ENCODE measurements at places on chromosomes 6 and 20. TPM values are rescaled to one million over a fixed set of nuclear protein-coding genes. Genes with fewer than 3 reads are reported as not detected.
A peak's percentile ranks its signal among the peaks of the same experiment; 100 is the strongest.

SIRPB1 gene
- 8.0 TPM for total RNA-seq

DNA sequence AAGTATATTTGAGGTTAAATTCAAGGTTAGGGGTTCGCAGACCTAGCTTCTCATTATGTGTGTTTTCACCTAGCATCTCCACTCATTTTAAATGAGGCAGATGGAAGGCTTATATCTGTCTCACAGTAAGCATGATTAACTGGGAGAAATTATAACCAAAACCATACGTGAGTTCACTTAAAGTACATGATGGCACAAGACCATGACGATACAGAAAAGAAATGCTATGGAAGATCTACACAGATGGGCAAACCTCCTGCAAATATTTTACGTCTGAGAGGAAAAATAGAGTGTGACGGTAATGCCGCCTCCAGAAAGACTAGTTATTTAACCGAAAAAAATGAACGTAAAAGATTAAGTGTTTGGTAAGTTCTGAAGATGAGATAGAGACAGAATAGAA is 337.8 kb downstream of the FARS2 start:
- H3K36me3 ChIP-seq, result no peaks in the 10 kb centered on the region
- no peak overlapping the region for H3K4me3 ChIP-seq
- H3K27ac ChIP-seq, result no peak overlapping the region
- H3K4me1 ChIP-seq, result no peaks in the 10 kb centered on the region
- no peak for DNase-seq

GRCh38 chr6:21883595-21884328 is 290.2 kb downstream of the SOX4 start:
- no peak overlapping the region for H3K27ac ChIP-seq
- peaks cover 22% of the 10 kb centered on the region for H3K4me1 ChIP-seq
- H3K36me3 ChIP-seq, result no peaks in the 10 kb centered on the region
- DNase-seq, result no peak
- H3K4me3 ChIP-seq, result no peak overlapping the region

DNA sequence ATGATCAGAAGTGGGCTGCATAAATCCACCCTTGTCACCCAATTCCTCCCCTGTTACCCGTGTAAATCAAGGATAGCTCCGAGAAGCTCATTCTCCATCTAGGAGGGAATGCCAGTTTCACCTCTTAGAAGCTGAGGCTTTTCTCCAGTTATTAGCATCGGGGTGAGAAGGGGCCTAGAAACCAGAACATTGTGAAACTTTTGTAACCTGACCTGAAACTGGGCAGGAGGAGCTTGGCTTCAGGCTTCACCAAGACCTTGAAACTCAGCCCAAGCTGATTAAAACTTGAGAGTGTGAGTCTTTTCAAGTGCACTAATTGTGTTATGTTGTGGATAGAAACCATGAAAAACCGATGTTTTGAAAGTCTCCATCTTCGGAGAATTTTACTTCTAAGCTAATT is 103.1 kb downstream of the BMP2 start:
- no peaks in the 10 kb centered on the region for H3K4me1 ChIP-seq
- H3K27ac ChIP-seq, result no peak overlapping the region
- H3K27me3 ChIP-seq, result peaks cover 12% of the 10 kb centered on the region
- peak; percentile 5 for DNase-seq

- no peaks in the 10 kb centered on the region for H3K27me3 ChIP-seq
- no peak for DNase-seq
- no peak overlapping the region for H3K27ac ChIP-seq
- H3K4me1 ChIP-seq, result no peaks in the 10 kb centered on the region
- H3K4me3 ChIP-seq, result no peak overlapping the region
- no peaks in the 10 kb centered on the region for H3K36me3 ChIP-seq
These were observed 224.4 kb upstream of the FLRT3 start for GRCh38 chr20:14561741-14562221.

DNA sequence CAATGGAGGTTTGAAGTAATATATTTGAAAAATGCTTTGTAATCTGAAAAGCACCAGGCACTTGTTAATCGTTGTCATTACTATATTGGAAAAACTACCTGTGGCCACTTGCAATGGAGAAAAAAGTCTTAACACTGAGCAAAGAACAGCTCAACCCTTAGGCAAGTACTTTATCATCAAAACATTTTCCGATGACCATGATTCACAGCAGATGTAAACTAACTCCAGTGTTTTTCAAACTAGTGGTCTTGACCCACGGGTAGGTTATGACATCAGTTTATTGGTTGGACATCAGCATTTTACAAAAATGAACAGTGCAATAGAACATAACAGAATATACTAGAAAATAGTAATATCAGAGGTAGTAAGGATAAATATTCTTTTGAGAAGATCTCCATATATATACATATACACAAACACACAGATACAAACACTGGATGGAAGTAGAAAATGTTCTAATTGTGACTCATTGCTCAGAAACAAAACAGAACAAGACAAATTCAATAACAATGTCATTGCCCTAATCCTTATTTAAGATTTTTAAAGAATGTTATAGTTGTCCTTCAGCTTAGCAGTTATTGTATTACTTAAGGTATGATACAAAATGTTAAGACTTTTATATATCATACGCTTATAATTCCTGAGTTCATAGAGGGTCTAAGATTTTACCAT is 123.0 kb downstream of the PLCB1 start:
- H3K27ac ChIP-seq, result no peak overlapping the region
- DNase-seq, result no peak
- H3K4me1 ChIP-seq, result no peaks in the 10 kb centered on the region
- no peaks in the 10 kb centered on the region for H3K27me3 ChIP-seq
- no peaks in the 10 kb centered on the region for H3K36me3 ChIP-seq
- no peak overlapping the region for H3K4me3 ChIP-seq

- H3K36me3 ChIP-seq, result no peaks in the 10 kb centered on the region
- H3K4me3 ChIP-seq, result no peak overlapping the region
- H3K27me3 ChIP-seq, result no peaks in the 10 kb centered on the region
- peaks cover 5% of the 10 kb centered on the region for H3K4me1 ChIP-seq
These were observed 70.0 kb upstream of the CD2AP start for GRCh38 chr6:47407300-47408281.

DNA sequence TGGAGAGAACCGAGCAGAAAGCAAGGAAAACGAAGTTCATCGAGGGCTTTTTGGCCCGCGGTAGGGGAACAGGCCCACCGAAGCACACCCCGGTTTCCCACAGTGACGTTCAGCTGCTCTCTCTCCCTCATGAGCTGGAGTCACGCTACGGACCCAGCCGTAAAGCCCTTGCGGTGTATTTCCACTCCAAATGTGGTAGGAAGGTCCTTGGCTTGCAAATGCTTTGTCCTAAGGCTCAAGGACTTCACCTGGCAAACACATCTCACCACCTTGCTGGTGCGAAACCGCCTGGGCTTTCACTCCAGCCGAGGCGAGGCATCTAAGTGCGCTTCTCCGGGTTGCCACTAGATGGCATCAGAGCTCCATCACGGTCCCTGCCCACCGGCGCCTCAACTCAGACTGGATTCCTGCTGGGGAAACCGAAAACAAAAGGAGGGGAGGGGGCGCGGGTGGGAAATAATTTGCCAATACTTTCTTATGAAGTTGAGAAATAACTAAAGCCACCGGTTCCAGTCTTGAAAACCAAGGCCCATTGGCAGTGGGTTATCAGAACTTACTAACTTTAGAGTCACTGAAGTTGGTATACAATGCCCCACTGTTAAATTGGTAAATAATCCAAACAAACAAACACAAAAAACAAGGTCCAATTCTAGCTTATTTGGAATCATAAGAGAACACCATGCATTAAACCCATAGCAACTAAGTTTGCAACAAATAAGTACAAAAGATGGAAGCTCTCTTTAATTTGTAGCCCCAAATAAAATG is 13.4 kb upstream of the FOXC1 start:
- no peaks in the 10 kb centered on the region for H3K36me3 ChIP-seq
- H3K4me1 ChIP-seq, result peaks cover 5% of the 10 kb centered on the region
- peak; percentile 89 for DNase-seq
- H3K27ac ChIP-seq, result no peak overlapping the region

All from left lung (tissue), 14 donors.